ENCODE measurements at places on chromosomes 4 and X.
A peak's percentile ranks its signal among the peaks of the same experiment; 100 is the strongest.

DNA sequence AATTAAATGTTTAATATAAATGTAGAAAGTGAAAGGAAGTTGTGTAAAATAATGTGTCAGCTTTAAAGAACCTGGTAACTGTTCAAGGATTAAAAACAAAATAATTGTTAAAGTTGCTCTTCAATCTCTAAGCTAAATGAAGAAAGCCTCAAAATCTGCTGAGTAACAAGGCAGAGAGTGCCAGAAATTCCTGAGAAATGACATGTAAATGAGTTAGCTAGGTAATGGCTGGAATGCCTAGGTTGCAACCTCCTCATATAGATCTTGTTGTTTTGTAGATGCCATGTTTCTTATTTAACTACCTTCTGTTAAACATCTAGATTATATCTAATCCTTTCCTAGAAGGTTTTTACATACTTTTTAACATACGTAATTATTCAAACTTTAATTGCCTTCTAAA is 763.6 kb upstream of the AGA start:
- peak; percentile 22 for DNase-seq

- DNase-seq: no peak
Measured at GRCh38 chr4:187612301-187612700, 383.3 kb upstream of the ZFP42 start.

DNA sequence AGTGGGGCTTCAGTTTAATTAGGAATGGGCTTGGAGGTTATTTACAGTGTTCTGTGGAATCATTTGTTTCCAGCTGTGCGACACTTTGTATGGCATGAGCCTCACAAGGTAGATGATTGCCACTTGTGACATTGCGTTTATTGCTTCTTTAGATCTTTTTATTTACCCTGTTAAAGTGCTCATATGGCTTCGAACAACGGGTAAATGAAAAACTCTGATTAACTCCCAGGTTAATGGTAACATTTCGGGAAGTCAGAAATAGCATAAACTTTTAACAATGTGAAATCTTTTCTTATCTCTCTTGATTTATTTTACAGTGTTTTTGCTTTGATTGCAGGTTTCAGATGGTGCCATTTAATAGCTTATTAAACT is 494.3 kb downstream of the IDS start:
- DNase-seq: no peak

DNA sequence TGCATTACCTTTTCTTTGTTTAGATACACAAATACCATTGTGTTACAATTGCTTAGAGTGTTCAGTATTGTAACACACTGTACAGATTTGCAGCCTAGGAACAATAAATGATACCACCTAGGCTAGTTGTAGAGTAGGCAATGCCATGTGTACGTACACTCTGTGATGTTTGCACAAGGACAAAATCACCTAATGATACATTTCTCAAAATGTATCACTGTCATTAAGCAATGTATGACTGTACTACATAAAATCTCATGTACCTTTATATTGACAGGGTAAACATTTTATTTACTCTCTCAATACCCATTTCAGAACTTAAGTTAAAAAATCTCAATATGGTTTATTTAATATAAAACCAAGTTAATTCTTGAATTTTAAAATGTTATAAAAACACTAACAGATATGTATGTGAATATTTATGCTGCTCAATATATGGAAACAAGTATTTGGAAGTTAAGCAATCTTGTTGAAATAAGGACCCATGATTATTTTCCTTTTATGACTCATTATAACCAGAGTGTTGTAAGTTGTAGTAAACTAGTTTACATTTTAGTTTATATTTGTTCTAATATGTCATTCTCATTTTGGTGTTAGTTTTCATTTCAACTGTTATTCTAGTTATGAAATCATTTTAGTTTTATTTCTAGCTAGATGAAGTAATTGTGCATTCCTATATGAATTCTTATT is 409.2 kb downstream of the TLL1 start:
- no peak for DNase-seq

Measured in muscle of back (tissue), 13 donors.